Uterus (tissue), 4 donors: ENCODE measurements at places on chromosomes 2 and 18. TPM values are rescaled to one million over a fixed set of nuclear protein-coding genes. Genes with fewer than 3 reads are reported as not detected.

Gene STAT1
- total RNA-seq, result 38.5 TPM

Gene ECEL1
- total RNA-seq, result 10.8 TPM

Gene KCNE4
- total RNA-seq, result 52.8 TPM

Gene NRBP1
- total RNA-seq, result 107 TPM

Gene RAPH1
- total RNA-seq, result 17.4 TPM

Gene LYG2
- not detected for total RNA-seq

DNA sequence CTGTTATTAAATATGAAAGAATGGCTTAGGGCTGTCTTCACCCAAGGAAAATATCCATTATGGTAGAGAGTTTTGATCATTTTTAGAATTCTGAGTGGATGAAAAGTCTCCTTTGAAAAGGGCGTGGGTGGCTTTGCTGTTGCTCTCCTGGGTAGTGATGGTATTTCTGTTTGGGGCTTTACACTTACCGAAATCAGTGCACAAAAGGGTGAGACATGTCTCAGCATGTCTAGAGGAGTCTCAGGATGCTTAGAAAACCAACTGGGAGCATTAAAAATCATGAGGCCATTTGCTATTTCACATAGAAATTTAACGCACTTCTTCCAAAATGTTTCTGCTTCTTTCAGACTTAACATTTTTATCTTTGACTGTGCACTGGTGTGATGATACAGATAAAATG is 49.6 kb downstream of the ZCCHC2 start:
- no peak for DNase-seq
- no peak overlapping the region for H3K4me3 ChIP-seq
- H3K4me1 ChIP-seq, result no peaks in the 10 kb centered on the region
- no peak overlapping the region for H3K27ac ChIP-seq
- H3K27me3 ChIP-seq, result no peaks in the 10 kb centered on the region

DNA sequence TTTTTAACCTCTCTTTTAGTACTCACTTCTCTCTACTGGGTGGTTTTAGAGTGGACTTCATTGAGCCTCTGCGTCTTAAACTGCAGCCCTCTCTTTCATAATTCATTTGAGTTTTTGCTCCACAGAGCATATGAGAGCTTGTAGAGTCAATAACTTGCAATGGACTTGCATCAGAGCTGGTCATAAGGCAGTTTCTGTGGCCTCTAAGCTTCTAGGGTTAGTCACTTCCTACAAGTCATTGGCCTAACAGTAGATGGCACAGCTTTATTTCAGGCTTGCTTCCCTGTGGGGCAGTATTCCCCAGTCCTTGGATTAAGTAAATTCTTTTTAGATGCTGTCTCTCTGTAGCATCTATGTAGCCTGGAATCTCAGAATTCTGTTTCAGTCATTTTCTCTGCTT is 1435.7 kb downstream of the LRP1B start:
- H3K27ac ChIP-seq, result no peak overlapping the region
- no peaks in the 10 kb centered on the region for H3K4me1 ChIP-seq
- no peak overlapping the region for H3K4me3 ChIP-seq
- H3K36me3 ChIP-seq, result no peaks in the 10 kb centered on the region

GRCh38 chr2:96213379-96213778 is 4.8 kb upstream of the STARD7 start:
- no peak overlapping the region for H3K27ac ChIP-seq
- H3K4me3 ChIP-seq, result no peak overlapping the region
- no peaks in the 10 kb centered on the region for H3K27me3 ChIP-seq
- H3K4me1 ChIP-seq, result no peaks in the 10 kb centered on the region
- no peaks in the 10 kb centered on the region for H3K36me3 ChIP-seq

DNA sequence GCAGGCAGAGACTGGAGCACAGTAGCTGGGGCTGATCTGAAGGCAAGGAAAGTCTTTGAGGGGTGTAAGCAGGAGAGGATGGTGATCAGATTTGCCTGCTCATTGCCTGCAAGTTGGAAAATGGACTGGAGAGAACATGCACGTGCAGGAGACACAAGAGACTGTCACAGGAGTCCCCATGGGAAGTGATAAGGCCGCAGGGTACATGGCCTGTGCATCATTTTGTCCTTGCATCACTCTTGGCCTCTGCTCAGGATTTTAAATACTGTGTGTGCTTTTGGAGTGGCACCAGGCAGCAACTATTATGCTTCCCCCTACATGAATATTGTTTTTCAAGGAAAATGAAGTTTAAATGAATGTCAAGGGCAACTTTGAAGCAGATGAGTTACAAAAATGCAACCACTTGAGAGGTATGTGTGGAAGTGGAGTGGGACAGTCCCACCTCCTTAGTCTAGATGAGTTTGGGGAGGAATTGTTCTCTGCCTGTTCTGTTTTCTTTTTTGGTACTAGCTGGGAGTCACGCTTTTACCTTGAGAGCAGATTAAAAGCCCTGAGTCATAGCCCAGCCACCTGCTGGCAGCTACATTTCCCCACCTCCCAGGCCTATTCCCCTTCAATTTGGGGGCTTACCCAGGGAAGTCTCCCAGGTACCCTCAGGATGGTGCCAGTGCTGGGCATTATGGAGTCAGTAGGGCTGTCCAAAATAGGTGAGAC is 19.3 kb downstream of the MAPK4 start:
- H3K27ac ChIP-seq, result no peak overlapping the region
- no peaks in the 10 kb centered on the region for H3K27me3 ChIP-seq
- H3K4me1 ChIP-seq, result no peaks in the 10 kb centered on the region
- no peak overlapping the region for H3K4me3 ChIP-seq

DNA sequence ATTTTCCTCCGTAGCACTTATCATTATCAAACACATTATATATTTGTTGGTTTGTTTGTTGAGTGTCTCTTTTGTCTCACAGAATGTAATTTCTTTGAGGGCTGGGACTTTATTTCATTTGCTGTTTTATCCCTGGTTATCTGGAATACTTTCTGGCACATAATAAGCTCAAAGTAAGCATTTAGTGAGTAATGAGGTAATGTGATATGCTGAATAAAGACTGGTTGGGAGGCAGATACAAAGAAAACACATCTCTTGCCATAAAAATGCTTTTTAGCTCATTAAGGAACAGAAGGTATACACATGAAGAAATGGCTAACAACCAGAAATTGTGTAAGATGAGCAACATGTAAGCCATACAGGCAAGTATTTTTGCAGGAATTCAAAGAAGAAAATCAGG is 1411.8 kb downstream of the LRP1B start:
- H3K27ac ChIP-seq, result no peak overlapping the region
- H3K4me1 ChIP-seq, result no peaks in the 10 kb centered on the region
- H3K27me3 ChIP-seq, result no peaks in the 10 kb centered on the region
- no peaks in the 10 kb centered on the region for H3K36me3 ChIP-seq
- H3K4me3 ChIP-seq, result no peak overlapping the region

- DNase-seq, result no peak
- H3K4me1 ChIP-seq, result no peaks in the 10 kb centered on the region
- H3K4me3 ChIP-seq, result no peak overlapping the region
- no peaks in the 10 kb centered on the region for H3K36me3 ChIP-seq
Observed at GRCh38 chr2:113196839-113197238, 23.1 kb downstream of the PSD4 start.

DNA sequence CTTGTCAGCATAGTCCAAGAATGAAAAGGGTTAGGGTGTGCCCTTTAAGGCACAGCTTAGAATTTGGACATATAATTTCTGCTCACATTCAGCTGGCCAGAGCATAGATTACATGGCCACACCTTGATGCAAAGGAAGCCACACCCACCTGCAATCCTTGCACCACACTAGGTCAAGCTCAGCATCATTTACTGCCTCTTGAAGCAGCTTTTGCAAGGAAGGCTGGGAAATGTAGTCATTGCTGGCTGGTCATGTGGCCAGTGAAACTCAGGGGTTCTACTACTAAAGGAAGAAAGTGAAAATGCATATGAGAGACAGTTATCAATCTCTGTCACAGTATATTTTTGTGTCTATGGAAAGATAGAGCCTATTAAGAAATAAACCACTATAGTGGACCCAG is 159.3 kb downstream of the GFPT1 start:
- H3K36me3 ChIP-seq, result no peaks in the 10 kb centered on the region
- no peak for DNase-seq
- H3K27me3 ChIP-seq, result no peaks in the 10 kb centered on the region

GRCh38 chr2:157691695-157692094 is 63.0 kb upstream of the ACVR1C start:
- no peak overlapping the region for H3K4me3 ChIP-seq
- H3K36me3 ChIP-seq, result no peaks in the 10 kb centered on the region

GRCh38 chr2:45652090-45653031 is 886 bp downstream of the PRKCE start:
- peak overlapping the region; percentile 97 for H3K27ac ChIP-seq
- no peaks in the 10 kb centered on the region for H3K4me1 ChIP-seq
- DNase-seq, result peak; percentile 53
- H3K27me3 ChIP-seq, result no peaks in the 10 kb centered on the region
- H3K36me3 ChIP-seq, result no peaks in the 10 kb centered on the region

DNA sequence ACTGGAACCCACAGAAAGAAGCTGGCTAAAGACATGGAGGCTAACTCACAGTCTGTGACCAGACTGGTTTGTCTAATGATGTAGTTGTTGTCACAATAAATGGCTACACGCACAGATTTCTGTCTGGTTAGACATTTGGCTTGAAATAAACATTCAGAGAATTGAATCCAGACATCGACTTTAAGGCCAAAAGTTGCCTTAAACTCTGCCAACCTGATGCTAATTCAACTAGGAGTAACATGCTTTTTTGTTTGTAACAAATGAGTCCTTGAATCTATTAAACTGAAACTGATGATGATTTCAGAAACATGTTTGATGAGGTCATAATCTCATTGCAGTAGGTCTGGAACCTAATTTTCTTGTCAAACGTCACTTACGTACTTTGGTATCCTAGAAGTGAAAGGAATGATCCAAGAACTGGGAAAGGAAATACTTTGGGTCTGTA is 123.8 kb downstream of the ERBB4 start:
- H3K4me1 ChIP-seq, result no peaks in the 10 kb centered on the region
- no peak for DNase-seq
- H3K27ac ChIP-seq, result no peak overlapping the region
- no peak overlapping the region for H3K4me3 ChIP-seq
- H3K36me3 ChIP-seq, result no peaks in the 10 kb centered on the region

DNA sequence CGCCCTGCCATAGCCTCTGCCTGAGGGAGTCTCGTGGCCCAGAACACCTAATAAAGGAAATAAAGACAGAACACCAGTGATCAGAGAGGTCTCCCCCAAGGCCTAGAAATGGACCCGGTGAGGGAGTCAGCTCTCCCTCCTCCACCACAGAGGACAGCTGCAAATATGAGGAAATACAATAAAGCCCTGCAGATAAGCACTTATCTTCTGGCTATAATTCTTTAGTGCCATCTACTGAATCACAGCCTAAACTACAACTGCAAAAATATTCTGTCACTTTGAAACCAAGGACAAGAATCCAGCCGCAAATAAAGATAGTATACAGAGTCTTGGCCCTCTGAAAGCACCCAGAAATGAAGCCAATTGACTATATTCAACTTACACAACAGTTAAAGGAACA is 42.4 kb upstream of the TACR1 start:
- no peak overlapping the region for H3K4me3 ChIP-seq
- H3K36me3 ChIP-seq, result no peaks in the 10 kb centered on the region
- no peaks in the 10 kb centered on the region for H3K4me1 ChIP-seq
- H3K27ac ChIP-seq, result no peak overlapping the region
- DNase-seq, result no peak

DNA sequence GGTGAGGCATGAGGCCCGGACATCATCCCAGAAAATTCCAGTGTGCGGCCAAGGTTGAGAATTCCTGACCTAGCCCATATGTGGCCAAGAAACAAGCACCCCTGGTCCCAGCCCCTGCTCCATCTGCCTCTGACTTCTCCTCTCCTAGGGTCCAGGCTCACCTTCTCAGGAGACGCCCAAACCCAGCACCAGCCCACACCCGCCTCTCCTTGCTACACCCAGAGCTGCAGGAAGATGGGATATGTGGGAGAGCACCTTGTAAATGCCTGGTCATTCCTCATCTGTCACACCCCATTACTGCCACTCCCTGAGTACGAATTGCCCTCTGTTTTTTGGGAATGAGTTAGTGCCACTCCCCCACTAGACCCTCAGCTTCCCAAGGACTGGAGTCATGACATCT is 7.3 kb upstream of the ATP6V1B1 start:
- no peaks in the 10 kb centered on the region for H3K27me3 ChIP-seq
- no peak for DNase-seq
- no peak overlapping the region for H3K27ac ChIP-seq
- no peak overlapping the region for H3K4me3 ChIP-seq
- no peaks in the 10 kb centered on the region for H3K4me1 ChIP-seq
- no peaks in the 10 kb centered on the region for H3K36me3 ChIP-seq

GRCh38 chr18:77035380-77036187 is 97.0 kb downstream of the MBP start:
- no peaks in the 10 kb centered on the region for H3K27me3 ChIP-seq
- DNase-seq, result no peak
- no peak overlapping the region for H3K4me3 ChIP-seq

DNA sequence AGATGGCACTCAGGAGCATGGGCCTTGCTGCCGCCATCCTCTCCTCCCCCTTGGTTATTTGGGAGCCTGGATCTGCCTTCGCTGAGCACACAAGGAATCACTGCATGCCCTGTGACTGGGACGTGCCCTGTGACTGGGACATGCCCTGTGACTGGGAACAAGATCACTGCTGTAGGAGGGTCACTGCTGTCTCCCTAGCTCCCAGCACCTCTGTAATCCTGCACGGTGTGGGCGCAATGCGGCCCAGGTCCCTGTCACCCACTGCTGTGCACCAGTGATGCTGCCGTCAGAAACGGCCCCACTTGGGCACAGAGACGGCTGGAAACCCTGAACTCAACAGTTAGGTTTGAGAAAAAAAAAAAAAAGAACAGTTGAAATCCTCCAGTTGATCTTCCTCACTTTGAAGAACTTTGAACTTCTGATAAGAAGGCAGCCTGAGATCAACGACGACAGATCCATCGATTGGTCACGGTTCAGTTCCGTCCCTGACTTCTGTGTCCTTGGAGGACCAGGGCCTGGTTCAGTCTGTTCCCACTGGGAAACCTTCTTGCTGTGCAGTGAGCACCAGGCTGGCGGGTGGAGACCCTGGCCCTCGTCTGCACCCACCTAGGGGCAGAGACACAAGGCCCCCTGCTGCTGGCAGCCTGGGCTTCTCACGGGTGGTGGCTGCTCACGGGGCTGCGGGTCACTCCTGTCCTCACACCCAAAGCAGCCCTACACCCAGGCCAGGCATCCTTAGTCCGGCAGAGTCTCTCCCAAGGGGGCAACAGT is 125.9 kb downstream of the PXDN start:
- DNase-seq, result no peak
- no peak overlapping the region for H3K4me3 ChIP-seq
- no peaks in the 10 kb centered on the region for H3K36me3 ChIP-seq
- peak overlapping the region; percentile 5 for H3K27ac ChIP-seq
- H3K4me1 ChIP-seq, result no peaks in the 10 kb centered on the region

GRCh38 chr2:127149384-127149783 is 42.4 kb upstream of the BIN1 start:
- no peaks in the 10 kb centered on the region for H3K36me3 ChIP-seq
- H3K4me3 ChIP-seq, result no peak overlapping the region
- H3K27ac ChIP-seq, result no peak overlapping the region
- H3K27me3 ChIP-seq, result no peaks in the 10 kb centered on the region
- no peak for DNase-seq
